ENCODE measurements at places on chromosomes 7 and 10.

DNA sequence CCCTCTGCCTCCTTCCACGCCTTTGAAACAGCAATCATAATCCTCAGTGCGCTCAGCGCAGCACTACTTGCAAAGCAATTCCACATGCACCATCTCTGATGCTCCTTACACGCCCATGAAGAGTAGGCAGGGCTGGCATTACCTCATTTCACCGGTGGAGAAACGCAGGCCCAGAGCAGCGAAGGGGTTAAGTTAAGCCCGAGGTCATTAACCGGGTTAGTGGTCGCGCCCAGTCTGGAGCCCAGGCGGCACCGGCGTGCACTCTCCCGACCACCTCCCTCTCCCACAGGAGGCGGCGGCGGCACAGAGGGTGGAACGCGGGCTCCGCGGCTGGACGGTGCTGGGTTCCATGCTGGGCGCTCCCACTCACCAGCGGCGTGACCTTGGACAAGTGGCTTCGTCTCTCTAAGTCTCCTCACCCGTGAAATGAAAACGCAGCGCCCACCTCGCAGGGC is 515 bp downstream of the FASTK start:
- H3K4me1 ChIP-seq = peaks cover 33% of the 10 kb centered on the region
- peaks cover 10% of the 10 kb centered on the region for H3K27me3 ChIP-seq
- H3K27ac ChIP-seq = peak overlapping the region; percentile 38

- H3K27ac ChIP-seq = no peak overlapping the region
- H3K4me1 ChIP-seq = peaks cover 5% of the 10 kb centered on the region
- no peak for DNase-seq
Observed at GRCh38 chr7:100719523-100720278, 567 bp upstream of the EPO start.

GRCh38 chr7:142703655-142704305 is 45.5 kb upstream of the PRSS1 start:
- no peak overlapping the region for H3K27ac ChIP-seq
- H3K27me3 ChIP-seq = no peaks in the 10 kb centered on the region
- DNase-seq = no peak
- H3K36me3 ChIP-seq = no peaks in the 10 kb centered on the region

DNA sequence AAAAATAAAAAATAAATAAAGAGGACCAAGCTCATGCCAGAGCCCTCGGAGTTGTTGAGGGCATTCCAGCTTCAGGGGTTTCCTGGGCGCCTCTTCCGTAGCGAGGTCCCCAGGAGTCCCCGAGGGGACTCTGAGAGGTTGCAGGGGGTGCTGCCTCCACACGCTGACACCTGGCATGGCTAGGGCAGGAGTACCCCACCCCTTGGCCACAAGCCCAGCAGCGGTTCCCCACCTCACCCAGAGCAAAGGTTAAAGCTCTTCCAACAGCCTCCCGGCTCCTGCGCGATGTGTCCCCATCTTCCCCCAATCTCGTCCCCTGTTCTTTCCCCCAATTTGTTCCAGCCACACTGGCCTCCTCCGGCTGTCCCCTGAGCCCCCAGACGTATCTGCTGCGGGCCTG is 4.5 kb downstream of the AMZ1 start:
- no peak for DNase-seq
- H3K4me3 ChIP-seq = no peak overlapping the region
- H3K27me3 ChIP-seq = peaks cover 33% of the 10 kb centered on the region
- peaks cover 7% of the 10 kb centered on the region for H3K4me1 ChIP-seq

DNA sequence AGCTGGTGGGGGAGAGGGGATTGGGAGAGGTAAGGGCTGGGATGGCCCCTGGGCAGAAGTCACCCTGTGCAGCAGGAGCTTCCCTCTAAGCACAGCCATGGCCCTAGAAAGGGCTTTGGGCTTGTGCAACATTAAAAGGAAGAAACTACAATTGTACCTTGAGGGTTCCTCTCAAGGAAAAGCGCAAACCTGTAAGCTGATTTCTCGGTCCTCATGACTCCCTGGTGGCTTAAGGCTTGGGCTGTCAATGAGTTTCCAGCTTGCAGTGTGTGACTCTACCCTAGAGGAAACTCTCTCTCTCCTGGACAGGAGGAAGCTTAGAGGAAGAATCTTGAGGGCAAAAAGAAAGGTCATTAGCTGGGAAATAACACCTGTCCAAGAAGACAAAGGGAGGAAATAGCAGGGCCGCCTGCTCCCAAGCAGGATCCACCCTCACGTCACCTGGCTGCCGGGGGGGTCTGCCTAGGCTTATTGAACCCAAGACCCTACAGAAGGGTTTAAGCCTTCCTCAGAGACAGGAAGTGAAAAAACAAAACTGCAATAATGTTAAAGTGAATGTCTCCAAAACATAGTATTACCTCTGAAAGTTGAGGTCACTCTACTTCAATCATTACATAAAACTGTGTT is 112.5 kb downstream of the WDR11 start:
- no peak overlapping the region for H3K27ac ChIP-seq
- peaks cover 26% of the 10 kb centered on the region for H3K27me3 ChIP-seq
- H3K4me1 ChIP-seq = peaks cover 25% of the 10 kb centered on the region
- H3K36me3 ChIP-seq = no peaks in the 10 kb centered on the region

GRCh38 chr7:21413502-21413901 is 14.4 kb upstream of the SP4 start:
- H3K27me3 ChIP-seq = no peaks in the 10 kb centered on the region
- no peak for DNase-seq
- no peak overlapping the region for H3K27ac ChIP-seq
- H3K36me3 ChIP-seq = no peaks in the 10 kb centered on the region
- peaks cover 13% of the 10 kb centered on the region for H3K4me1 ChIP-seq

GRCh38 chr10:25076506-25077177 is 60.2 kb downstream of the THNSL1 start:
- no peaks in the 10 kb centered on the region for H3K4me1 ChIP-seq
- no peak overlapping the region for H3K4me3 ChIP-seq
- H3K27me3 ChIP-seq = no peaks in the 10 kb centered on the region
- no peaks in the 10 kb centered on the region for H3K36me3 ChIP-seq

- DNase-seq = no peak
- no peak overlapping the region for H3K27ac ChIP-seq
- no peaks in the 10 kb centered on the region for H3K36me3 ChIP-seq
- peaks cover 7% of the 10 kb centered on the region for H3K4me1 ChIP-seq
Observed at GRCh38 chr7:34991938-34992840, 45.1 kb downstream of the DPY19L1 start.

- H3K27me3 ChIP-seq = no peaks in the 10 kb centered on the region
- H3K27ac ChIP-seq = no peak overlapping the region
- DNase-seq = no peak
- no peak overlapping the region for H3K4me3 ChIP-seq
- H3K4me1 ChIP-seq = peaks cover 63% of the 10 kb centered on the region
Observed at GRCh38 chr10:32954080-32954479, 4.0 kb downstream of the ITGB1 start.

GRCh38 chr10:19704544-19704943 is 111.7 kb upstream of the PLXDC2 start:
- no peaks in the 10 kb centered on the region for H3K27me3 ChIP-seq
- DNase-seq = no peak
- H3K27ac ChIP-seq = no peak overlapping the region
- no peaks in the 10 kb centered on the region for H3K36me3 ChIP-seq
- H3K4me1 ChIP-seq = no peaks in the 10 kb centered on the region
- no peak overlapping the region for H3K4me3 ChIP-seq

GRCh38 chr10:2633630-2634029 is 433.7 kb upstream of the PFKP start:
- H3K27me3 ChIP-seq = no peaks in the 10 kb centered on the region
- H3K36me3 ChIP-seq = no peaks in the 10 kb centered on the region
- DNase-seq = no peak
- no peak overlapping the region for H3K27ac ChIP-seq
- no peaks in the 10 kb centered on the region for H3K4me1 ChIP-seq

DNA sequence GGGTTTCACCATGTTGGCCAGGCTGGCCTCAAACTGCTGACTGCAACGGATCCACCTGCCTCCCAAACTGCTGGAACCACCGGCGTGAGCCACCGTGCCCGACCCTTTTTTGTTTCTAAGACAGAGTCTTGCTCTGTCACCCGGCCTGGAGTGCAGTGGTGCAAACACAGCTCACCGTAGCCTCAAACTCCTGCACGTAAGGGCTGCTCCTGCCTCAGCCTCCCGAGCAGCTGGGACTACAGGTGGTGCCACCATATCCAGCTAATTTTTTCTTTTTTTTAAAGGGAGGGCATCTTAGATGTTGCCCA is 36.4 kb downstream of the ADAP1 start:
- no peak for DNase-seq
- H3K27me3 ChIP-seq = no peaks in the 10 kb centered on the region
- H3K36me3 ChIP-seq = no peaks in the 10 kb centered on the region
- no peak overlapping the region for H3K4me3 ChIP-seq
- H3K4me1 ChIP-seq = no peaks in the 10 kb centered on the region

DNA sequence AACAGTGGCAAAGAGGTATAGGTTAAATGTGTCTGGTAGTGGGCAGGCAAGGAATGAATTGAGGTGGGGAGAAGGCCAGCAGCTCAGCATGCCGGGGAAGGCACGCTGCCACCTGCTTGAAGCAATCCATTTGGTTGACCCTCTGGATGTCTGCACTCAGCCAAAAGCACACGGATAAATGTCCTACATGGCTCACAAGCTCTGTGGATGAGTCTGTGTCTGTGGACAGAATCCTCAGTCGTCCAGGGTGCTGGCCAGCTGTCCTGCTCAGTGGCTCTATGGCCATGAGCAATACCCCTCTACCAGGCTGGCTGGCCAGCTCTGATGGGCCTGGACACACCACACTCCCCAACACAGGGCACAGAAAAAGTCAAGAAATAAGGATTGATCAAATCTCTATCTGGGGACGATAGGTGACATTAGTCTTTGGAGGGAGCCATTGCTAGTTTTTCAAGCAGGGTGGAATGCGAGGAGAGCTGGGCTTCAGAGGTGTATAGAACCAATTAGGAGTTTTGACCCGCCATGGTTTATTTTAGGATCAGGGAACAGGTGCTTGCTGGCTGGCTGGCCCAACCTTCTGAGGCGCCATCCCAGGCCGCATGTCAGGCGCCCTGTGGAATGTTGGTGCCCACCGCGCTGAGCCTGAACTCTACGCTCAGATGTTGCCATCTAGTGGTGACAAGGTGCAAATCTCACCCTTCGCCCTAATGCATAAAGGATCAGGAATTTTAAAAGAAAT is 493.4 kb downstream of the TNS3 start:
- DNase-seq = peak; percentile 87
- H3K27me3 ChIP-seq = no peaks in the 10 kb centered on the region
- no peak overlapping the region for H3K4me3 ChIP-seq
- H3K4me1 ChIP-seq = no peaks in the 10 kb centered on the region
- H3K27ac ChIP-seq = no peak overlapping the region
